ENCODE measurements at places on chromosomes 12 and 14.
A peak's percentile ranks its signal among the peaks of the same experiment; 100 is the strongest.

DNA sequence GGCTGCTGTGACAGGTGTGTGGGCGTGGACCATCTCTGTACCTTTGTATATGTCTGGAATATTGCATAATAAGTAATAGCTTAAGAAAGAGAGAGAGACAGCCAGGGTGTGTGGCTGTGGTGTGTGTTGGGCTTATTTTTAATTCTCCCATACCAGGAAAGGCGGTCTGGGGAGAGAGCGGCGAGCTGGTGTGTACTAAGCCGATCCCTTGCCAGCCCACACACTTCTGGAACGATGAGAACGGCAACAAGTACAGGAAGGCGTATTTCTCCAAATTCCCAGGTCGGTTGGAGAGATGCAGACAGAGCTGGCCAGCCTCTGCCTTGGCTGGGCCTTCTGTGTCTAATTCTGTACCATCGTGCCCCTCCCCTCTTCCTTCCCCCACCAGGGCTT, 63.9 kb downstream of the AACS start:
- no peak for DNase-seq

DNA sequence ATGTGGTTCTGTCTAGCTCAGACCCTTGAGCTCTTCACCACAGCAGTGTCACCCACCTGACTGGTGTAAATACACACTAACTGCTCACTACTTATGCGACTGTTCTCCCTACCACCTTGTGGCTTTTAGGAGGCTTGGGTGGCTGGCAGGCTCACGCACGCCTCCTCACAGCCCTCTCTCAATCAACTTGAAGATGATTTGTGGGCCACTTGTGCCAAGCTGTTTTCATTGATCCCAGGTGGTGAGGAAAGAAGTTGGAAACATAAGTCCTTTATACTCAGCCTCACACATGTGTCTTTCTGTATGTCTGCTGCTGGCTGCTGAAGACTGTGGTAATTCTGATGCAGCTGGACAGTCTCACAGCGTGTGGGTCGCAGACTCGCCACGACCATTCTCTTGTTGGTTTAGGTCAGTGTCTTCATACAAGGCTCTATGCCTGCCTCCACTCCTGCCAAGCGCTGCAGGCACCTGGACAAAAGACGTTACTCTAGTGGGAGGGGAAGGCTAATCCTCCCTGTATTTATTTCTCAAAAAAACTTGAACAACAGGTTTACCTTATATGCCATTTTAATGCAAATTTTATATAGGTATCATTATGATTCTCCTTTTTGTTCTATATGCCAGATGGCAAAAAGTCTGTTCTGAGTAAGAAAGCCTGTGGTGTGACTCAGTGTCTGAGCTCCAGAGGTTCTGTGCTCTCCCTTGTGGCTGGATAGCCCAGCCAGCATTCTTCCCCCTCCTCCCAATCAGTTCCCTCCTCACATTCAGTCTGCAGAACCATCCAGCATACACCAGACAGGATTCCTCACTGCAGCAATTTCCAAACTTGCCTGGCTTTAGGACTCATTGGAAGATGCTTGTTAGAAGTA, 115.6 kb downstream of the DIP2B start:
- peak; percentile 57 for DNase-seq

DNA sequence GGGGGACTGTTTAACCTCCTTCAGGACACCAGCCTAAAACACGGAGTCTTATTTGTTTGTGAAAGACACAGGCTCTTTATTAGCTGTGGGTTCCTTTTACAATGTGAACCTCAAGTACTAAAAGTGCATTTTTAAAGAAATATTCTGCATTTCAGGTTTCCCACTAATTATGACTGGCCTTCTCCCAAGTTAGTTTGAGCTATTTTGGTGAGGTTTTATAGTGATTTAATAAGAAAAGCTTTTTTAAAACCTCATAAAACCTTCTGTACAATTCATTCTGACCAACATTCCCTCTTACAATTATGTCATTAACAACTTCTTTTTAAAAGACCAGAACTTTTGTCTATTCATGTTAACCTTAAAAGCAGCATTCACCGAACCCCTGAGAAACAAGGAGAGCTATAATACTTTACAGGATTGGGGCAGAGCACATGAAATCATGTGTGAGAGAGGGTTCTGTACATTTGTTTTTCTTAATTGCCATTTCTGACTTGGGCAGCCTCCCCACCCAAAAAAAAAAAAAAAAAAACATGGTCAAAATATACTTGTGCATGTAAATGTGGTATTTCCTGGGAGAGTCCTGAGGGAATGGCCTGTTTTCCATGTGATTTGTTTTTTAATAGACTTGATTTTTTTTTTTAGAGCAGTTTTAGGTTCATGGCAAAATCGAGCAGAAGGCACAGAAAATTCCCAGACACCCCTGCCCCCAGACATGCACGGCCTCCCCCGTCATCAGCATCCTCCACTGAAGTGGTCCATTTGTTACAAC, 169.5 kb downstream of the CHST11 start:
- DNase-seq: no peak

DNA sequence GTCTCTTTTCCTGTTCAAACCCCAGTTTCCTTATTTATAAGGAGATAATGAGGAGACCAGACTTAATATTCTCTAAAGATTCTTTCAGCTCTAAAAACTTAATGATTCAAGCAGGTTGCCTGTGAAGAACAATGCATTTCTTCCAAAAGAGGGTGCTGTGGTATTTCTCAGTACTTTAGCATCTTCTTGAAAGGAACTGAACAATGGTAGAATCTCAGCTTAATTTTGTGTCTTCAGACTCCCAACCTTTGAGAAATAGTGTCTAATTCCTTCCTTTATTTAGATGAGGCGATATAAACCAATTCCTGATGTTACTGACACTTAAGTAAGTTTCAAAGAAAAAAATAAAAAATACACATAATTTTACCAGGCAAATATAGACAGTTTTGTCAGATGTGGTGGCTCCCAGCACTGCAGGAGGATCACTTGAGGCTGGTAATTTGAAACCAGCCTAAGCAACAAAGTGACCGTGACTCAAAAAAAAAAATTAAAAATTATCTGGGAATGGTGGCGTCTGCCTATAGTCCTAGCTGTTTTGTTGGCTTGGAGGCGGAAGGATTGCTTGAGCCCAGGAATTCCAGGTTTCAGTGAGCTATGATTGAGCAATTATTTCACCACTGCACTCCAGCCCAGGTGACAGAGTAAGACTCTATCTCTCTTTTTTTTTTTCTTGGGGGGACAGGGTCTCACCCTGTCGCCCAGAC, 76.9 kb upstream of the PSMA6 start:
- DNase-seq: peak; percentile 69

DNA sequence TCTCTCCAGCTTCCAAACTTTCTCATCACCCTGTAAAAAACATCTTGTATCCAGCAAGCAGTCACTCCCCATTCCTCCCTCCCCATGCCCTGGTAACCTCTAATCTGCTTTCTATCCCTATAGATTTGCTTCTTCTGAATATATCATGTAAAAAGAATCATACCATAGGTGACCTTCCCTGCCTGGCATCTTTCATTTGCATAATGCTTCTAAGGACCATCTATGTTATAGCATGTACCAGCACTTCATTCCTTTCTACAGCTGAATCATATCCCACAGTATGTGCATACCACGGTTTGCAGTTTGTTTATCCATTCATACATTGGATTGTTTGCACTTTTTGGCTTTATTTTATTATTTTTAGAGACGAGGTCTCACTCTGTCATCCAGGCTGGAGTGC, 22.9 kb upstream of the VPS37B start:
- no peak for DNase-seq

- DNase-seq: no peak
Measured at GRCh38 chr12:51911307-51911706, 4.0 kb downstream of the ACVRL1 start.

- DNase-seq: peak; percentile 36
Measured at GRCh38 chr12:124694846-124695497, 127.6 kb upstream of the NCOR2 start.

GRCh38 chr14:84095681-84096080, 1434.3 kb upstream of the FLRT2 start:
- no peak for DNase-seq

DNA sequence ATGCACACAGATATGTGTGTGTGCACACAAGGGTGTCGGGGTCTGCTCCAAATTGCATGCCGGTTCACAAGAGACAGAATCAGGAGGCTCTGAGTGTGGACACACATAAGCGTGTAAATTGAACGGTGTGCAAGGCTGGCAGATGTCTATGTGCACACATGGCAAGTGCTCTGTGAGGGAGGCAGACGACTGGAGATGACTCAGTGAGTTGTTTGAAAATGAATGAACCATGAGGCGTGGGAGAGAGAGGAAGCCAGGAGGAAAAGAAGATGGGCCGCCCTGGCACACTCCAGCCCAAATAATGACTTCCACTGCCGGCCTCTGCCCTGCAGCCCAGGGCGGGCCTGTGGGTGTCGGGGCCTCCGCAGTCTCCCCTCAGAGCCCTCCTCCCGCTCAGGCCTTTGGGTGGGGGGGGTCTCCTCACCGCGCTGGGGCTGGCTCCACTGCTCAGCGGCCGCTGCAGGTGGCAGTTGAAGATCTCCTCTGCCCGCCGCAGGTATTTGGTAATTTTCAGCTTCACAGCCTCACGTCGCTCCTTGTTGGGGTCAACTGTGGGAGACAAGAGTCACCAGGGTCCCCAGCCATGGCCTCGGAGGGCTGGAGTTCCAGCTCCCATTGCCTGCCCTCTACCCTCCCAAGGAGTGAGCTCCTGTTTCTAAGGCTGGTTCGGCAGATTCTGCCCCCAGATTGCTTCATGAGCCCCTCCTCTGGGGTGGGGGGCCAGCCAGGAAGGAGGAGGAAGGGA, 3.5 kb downstream of the RPS6KL1 start:
- DNase-seq: no peak
